ENCODE measurements at places on chromosomes 16 and 17. TPM values are rescaled to one million over a fixed set of nuclear protein-coding genes. Genes with fewer than 3 reads are reported as not detected.

DNA sequence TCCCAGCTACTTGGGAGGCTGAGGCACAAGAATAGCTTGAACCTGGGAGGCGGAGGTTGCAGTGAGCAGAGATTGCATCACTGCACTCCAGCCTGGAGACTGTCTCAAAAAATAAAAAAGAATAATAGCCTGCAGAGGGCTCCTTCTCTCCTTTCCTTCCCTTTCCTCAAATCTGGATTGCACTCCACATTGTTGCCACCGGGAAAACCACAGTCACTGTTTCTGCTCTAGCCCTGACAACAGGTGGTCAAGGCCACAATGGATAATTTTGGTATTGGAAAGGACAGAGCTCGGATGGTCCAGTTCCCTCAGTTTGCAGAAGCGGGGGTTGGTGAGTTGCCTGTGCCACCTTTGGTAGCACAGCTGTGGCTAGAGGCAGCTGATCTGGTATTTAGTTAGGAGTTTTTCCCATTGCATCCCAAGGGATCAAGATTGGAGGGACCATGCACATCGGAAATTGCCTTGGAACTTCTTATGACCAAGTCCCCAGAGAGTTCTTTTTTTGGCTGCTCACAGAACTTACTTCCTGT, 44.7 kb upstream of the PRSS54 start:
- no peak for DNase-seq

GRCh38 chr16:19210968-19211367, 42.9 kb downstream of the SYT17 start:
- DNase-seq: no peak

DNA sequence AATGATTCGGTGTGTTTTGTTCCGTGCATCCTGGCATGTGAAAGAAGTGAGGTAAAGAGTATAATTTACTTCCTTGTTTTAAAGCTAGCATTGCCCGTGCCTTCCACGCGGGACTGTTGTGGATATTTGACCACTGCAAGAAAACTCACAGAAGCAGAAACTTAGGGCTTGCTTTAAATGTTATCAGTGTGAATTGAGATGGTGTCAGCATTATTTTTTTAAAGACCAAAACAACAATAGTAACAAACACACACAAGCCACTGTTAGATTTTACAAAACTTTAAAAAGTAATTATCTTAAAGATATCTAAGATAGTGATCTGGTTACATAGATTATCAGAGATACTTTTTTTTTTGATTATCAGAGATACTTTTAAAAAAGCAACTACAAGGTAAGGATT, 47.4 kb downstream of the WWOX start:
- no peak for DNase-seq

GRCh38 chr17:36085765-36086164, 4.2 kb downstream of the CCL3 start:
- DNase-seq: no peak

DNA sequence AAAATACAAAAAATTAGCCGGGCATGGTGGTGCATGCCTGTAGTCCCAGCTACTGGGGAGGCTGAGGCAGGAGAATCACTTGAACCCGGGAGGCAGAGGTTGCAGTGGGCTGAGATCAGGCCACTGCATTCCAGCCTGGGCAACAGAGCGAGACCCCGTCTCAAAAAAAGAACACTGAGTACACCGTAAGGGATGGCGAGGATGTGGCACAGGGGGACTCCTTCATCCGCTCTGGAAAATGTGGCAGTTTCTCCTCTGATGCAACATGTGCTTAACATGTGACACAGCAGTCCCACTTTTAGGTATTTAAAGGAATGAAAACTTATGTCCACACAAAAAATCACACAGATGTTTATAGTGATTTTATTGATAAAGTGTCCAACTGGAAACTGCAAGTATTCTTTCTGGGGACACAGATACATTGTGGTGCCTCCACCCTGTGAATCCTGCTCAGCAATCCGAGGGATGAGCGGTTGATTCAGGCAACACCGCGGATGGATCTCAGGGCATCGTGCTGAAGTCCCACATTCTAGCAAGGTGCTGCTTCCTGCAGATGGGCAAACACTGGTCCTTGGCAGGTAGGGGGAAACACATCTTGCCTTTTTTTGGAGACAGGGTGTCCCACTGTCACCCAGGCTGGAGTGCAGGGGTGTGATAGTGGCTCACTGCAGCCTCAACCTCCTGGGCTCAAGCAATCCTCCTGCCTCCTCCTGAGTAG, 3.5 kb upstream of the C16orf95 start:
- no peak for DNase-seq

GRCh38 chr17:50426472-50426782, 409 bp downstream of the ACSF2 start:
- no peak for DNase-seq

DNA sequence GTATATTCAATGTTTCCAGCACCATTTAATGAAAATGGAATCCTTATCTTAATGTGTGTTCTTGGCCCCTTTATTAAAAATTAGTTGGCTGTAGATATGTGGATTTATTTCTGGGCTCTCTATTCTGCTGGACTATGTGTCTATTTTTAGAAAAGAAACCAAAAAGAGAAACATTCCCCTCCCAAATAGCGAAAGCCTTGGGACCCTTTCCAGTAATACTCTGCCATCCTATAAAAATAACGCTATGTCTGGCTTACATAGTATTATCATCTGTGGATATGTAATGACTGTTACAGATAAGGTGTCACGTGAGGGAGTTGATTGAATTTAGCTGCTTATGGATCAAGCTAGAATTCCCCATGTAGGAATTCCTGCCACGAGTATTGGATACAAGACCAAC, 279.3 kb upstream of the KIF2B start:
- DNase-seq: no peak

GRCh38 chr17:64732336-64733006, 70.4 kb upstream of the SMURF2 start:
- DNase-seq: no peak

GRCh38 chr16:57537581-57538234, 1.3 kb upstream of the CCDC102A start:
- no peak for DNase-seq

DNA sequence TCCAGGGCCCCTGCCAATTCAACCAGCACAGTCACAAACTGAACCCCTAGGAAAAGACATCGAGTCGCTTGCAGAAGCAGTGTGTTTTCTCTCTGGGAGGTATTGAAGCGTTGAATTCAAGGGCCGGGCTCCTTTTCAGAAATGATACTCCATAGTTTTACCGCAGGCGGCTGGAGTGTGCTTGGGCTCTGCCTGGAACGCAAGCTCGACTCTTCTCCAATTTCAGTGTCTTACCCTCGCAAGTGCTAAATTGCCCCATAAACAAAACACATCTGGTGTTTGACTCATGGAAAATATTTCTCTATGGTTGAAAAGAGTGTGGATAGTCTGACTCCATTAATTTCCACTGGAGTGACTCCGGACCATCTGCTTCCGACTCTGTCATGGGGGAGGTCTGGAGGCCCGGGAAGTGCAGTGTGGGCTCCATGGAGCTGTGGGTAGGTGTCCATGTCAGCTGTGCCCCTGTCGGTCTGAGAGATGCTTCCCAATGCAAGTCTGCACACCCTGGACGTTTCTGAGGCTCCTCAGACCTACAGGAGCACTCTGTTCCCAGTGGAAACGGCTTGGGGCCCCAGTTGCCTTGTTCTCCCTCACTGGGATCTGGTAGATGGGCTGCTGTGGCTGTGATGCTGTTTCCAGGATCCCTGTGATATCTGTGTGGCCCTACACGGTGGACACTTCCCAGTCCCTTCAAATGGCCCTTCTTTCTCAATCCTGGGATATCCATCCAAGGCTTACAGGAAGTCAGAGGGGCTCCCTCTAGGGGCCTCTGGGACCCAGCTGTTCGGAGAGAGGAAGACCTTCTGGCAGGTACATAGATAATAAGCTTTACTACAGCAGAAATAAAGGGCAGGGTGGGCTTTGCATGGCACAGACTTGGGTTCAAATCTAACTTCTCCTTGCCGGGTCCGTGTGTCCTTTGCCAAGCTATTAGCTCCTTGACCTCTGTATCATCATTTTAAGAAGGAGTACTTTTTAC, 119.8 kb upstream of the CDH13 start:
- peak; percentile 31 for DNase-seq

DNA sequence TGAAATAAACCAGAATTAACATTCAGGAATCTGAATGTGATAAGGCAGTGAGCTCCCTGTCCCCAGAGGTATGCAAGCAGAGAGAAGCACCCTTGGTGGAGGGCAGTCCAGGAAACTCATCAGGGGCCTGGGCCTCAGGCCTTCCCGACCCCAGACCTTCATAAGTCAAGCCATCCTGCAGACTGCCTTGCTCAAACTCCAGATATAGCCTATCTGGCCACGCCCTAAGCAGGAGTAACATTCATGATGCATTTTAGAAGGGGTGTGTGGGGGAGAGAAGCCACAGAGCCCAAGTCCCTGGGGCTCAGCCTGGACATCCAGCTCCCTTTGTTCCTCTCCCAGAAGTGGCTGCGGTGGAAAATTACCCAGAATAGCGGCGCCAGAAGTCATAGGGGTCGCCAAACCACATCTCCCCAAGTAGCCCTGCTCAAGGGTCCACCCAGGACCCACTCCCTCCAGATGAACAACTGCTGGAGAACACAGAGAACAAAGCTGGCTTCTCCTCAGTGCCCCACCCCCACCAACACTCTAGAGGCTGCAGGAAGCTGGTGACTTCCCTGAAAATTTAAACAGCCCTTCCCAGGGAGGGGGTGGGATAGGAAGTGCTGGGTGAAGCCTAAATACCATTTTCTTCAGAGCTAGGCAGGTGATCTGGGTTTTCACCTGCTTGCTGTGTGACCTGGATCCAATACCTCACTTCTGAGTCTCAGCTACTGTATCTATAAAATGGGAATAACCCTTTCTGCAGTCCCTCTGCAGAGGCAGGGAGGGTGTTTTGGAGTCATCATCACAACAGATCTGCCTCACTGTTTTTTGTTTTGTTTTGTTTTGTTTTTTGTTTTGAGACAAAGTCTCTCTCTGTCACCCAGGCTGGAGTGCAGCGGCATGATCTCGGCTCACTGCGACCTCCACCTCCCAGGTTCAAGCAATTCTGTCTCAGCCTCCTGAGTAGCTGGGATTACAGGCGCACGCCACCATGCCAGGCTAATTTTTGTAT, 1.5 kb upstream of the SREBF1 start:
- DNase-seq: no peak

GRCh38 chr16:14307527-14308367, 236.6 kb downstream of the MRTFB start:
- DNase-seq: no peak

- no peak for DNase-seq
Observed at GRCh38 chr16:4904108-4904941, 32.6 kb downstream of the PPL start.

DNA sequence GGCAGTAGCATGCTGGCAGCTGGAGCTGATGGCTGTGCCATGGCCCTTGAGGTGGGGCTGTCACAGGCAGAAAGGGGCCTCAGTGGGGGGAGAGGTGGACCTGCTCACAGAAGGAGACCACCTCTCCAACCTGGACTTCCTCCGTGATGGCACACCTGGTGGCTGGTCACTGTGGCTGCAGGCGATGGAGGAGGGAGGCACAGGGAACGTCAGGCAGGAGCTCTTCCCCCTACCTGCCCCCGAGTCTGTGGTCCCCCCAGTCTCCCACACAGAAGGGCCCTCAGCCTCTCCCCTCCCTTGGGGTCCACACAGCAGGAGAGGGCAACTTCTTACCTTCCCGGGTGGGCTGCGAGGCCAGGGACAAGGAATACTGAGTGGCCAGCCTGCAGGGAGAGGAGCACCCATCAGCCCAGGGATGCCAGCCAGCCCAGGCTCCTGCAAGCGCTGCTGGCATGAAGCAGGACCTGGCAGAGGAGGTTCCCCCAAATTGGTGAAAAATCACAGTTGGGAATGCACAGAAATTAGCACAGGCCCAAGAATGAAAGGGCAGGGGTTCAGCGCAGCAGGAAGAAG, 96.5 kb downstream of the GOSR1 start:
- DNase-seq: no peak

HIGD1B gene
- polyA plus RNA-seq: 1.1 TPM

GDPD1 gene
- 10.3 TPM for polyA plus RNA-seq

PLXDC1 gene
- polyA plus RNA-seq: 7.2 TPM

KREMEN2 gene
- polyA plus RNA-seq: 1.3 TPM

RNF227 gene
- 4.8 TPM for polyA plus RNA-seq

SEC14L5 gene
- polyA plus RNA-seq: 0.33 TPM

KRTAP2-3 gene
- polyA plus RNA-seq: not detected
